ENCODE measurements at places on chromosomes 7 and 10.

GRCh38 chr10:451021-451471 is 238.4 kb downstream of the DIP2C start:
- peak; percentile 86 for DNase-seq

- peak; percentile 59 for DNase-seq
These were observed 45.7 kb downstream of the IKZF1 start for GRCh38 chr7:50349963-50350944.

DNA sequence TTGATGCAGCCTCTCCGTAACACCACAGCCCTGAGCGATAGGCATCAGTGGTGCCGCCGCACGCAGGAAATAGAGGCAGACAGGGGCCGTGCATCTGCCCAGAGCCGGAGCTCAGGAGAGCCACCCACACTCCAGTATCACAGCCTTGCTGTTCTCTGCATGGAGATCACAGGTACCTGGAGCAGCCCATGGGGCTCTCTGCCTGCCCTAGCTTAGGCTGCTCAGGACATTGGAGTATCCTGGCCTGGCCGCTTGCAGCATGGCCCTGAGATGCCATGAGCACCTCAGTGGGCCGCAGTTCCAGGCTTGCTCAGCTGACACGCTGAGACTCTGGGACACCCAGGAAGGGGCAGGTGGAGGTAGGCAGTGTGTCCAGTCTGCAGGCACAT is 47.0 kb downstream of the ELFN1 start:
- no peak for DNase-seq

GRCh38 chr7:30140456-30140855 is 5.7 kb downstream of the MTURN start:
- DNase-seq, result no peak

DNA sequence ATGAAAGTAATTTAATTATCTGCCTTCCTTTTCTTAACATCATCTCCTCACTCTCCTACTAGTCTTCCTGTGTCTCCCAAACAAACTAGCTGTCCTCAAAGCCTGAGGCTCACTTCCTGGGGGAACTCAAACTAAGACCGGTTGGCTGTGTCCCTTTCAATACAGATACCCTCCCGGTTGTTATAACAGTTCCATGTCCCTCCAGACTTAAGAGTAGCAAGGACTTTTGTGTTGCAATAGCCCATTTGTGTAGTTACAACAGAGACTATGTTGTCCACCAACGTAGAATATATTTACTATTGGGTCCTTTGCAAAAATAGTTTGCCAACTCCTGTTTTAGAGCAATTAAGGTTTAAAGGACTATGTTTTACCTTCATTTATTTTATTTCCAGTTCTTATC is 8.6 kb upstream of the TARP start:
- no peak for DNase-seq

GRCh38 chr7:80630608-80631405 is 7.6 kb upstream of the CD36 start:
- DNase-seq, result no peak

DNA sequence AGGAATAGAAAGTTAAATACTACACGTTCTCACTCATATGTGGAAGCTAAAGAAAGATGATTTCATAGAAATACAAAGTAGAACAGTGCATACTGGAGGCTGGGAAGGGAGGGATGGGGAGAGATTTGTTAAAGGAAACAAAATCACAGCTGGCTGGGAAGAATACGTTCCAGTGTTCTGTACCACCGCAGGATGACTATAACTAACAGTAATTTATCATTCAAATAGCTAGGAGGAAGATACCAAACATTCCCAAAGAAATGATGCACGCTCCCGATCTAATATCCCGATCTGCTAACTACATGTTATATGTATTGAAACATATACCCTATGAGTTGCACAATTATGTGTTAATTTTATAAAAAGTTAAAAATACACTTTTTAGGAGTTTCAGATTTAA is 162.3 kb downstream of the ZMYND11 start:
- DNase-seq, result no peak

DNA sequence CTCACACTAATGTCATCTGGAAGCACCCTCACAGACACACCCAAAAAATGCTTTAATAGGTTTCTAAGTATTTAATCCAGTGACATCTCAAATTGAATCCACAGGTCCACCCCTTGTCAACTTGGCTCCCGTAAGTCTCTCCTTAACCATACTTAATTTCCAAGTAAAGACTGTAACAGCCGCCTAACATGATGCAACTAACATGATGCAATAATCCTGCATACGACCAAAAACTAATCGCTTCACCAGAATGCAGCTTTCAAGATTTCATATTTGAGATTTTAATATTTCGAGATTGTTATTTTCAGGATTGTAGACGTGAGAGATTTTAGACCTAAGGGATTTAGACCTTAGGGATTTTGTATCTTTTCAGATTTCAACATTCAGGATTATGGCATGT is 3.7 kb upstream of the HDAC9 start:
- no peak for DNase-seq

GRCh38 chr10:4812046-4812445 is 14.0 kb upstream of the AKR1E2 start:
- DNase-seq, result no peak

GRCh38 chr10:89235073-89235798 is 16.3 kb downstream of the LIPA start:
- no peak for DNase-seq
